ENCODE measurements at places on chromosomes 16 and 17.

GRCh38 chr17:37702598-37702997 lies 42.3 kb downstream of the HNF1B start:
- no peak for DNase-seq

DNA sequence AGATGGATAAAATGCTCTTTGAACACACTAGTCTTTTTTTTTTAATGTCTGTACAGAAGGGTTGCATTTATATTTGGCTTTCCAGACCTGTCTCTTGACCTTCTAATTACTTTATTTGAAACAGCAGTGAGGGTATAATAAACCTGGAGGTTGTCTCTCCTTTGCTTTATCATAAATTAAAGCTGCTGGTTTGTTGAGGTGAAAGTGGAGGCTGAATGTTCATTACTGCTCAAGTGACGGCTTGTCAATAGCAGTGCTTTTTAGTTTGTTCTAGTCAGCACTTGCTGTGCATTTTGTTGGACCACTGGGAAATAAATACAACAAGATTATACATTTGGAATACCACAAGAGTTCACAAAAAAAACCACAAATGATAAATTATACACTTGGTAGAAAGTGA lies 264.2 kb downstream of the IRX3 start:
- DNase-seq = no peak

- no peak for DNase-seq
Measured at GRCh38 chr16:53456625-53457024, 22.4 kb downstream of the RBL2 start.

DNA sequence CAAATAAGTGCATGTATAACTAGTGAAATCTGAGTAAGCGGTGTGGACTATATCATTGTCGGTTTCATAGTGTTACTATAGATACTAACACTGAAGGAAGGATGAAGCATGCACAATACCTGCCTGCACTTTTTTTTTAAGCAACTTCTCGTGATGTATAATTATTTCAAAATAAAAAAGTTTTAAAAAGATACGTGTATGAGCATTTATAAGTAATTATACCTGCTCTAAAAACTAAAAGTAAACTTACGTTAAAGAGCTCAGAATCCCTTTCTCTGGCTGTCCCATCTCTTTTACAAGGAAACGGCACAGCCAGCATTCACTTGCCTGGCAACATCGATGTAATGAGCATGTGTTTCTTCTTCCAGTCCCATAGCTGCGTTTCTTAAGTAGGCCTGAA lies 31.3 kb upstream of the ARL6IP1 start:
- no peak for DNase-seq

GRCh38 chr16:69204172-69204571 lies 17.2 kb downstream of the SNTB2 start:
- no peak for DNase-seq

- no peak for DNase-seq
Measured at GRCh38 chr17:41163828-41164227, 3.3 kb upstream of the KRTAP4-4 start.

DNA sequence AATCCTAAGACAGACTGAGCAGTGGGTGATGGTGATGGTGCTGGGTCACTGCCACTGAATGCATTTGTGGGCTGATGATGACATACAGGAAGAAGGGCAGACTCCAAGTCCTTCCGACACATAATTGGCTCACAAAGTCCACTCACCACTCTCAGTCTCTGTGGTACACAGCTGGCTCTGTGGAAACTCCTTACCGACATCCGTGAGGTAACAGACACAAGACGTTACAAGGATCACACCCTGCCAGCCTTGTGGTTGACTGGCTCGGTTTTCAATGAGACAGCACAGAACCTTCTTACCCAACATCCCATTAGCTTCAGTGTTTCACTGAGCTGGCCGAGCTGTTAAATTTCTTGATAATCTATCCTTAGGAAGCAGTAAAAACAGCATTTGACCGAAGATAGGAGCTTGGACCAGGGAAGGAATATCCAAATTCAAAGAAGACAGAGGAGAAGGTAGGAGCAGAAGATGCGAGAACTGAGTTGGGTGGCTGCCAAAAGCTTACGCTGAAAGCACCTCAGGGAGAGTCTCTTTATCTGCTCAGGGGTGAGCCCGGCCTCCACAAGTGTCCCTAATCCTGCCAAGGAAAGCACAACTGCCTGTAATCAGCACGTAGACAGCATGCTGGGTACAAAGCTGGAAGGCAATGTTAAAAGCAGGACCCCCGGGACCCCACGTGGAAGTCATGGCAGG lies 5.5 kb upstream of the MXRA7 start:
- DNase-seq = peak; percentile 50

- DNase-seq = no peak
Measured at GRCh38 chr17:4236456-4236855, 27.3 kb downstream of the ANKFY1 start.

- DNase-seq = peak; percentile 59
Measured at GRCh38 chr16:87874639-87875427, 5.5 kb upstream of the SLC7A5 start.

GRCh38 chr17:65913326-65913850 lies 278.5 kb downstream of the CEP112 start:
- DNase-seq = no peak

DNA sequence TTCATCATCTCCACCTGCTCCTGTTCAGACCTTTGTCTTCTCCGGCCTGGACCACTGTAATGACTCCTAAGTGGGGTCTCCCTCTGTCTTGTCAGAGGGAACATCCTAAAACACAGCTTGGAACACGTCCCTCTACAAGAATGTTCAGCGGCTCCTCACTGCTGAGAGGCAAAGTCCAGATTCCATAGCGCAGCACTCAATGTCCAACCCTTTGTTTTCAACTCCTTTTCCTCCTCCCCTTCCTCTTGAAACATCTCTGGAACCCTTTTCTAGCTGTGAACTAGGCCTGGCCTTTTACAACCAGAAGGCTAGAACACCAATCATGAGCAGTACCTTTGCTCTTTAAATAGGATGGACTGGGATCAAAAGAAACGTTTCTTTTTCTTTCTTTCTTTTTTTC lies 914 bp downstream of the C17orf50 start:
- no peak for DNase-seq

DNA sequence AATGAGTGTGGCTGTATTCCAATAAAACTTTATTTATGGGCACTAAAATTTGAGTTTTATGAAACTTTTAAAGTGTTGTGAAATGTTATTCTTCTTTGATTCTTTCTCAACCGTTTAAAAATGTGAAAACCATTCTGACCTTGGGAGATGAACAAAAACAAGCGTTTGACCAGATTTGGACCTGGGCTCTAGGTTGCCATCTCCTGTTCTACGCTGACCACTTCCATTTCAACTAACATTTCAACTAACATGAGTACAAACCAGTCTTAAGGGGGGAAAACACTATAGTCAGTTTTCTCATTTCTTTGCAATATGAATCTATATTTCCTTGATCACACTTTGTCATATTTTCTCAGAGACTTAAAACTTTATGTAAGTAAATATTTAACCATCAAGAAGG lies 118.4 kb upstream of the IRX5 start:
- DNase-seq = no peak

DNA sequence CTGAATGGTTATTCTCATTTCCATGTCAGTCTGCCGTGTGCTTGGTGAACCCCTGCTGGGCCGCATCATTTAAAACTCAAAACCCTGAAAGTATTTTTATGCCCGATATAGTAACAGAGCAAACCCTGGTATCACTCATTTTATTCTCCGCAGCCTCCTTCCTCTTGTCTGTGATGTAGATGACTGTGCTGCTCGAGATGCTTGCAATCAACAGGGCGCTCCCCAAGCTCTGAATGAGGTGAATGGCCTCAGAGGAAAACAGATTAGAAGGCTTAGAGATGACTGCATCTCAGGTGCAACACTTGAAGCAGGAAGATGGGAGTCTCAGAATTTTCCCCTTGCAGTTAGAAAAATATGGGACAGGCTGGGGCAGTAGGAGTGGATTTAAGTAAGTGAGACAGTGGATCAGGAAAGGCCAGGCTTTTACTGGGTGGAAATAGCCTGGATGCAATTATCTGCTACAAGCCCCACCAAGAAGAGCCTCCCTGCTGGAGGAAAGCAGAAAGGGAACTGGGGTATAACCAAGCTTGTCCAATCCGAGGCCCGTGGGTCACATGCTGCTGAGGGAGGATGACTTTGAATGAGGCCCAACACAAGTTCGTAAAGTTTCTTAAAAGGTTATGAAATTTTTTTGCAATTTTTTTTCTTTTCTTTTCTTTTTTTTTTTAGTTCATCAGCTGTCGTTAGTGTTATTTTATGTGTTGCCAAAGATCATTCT lies 166.9 kb downstream of the CDH13 start:
- DNase-seq = no peak

- no peak for DNase-seq
Measured at GRCh38 chr16:82741073-82741615, 114.4 kb downstream of the CDH13 start.

GRCh38 chr17:74603746-74604145 lies 11.7 kb upstream of the CD300LD start:
- DNase-seq = no peak

DNA sequence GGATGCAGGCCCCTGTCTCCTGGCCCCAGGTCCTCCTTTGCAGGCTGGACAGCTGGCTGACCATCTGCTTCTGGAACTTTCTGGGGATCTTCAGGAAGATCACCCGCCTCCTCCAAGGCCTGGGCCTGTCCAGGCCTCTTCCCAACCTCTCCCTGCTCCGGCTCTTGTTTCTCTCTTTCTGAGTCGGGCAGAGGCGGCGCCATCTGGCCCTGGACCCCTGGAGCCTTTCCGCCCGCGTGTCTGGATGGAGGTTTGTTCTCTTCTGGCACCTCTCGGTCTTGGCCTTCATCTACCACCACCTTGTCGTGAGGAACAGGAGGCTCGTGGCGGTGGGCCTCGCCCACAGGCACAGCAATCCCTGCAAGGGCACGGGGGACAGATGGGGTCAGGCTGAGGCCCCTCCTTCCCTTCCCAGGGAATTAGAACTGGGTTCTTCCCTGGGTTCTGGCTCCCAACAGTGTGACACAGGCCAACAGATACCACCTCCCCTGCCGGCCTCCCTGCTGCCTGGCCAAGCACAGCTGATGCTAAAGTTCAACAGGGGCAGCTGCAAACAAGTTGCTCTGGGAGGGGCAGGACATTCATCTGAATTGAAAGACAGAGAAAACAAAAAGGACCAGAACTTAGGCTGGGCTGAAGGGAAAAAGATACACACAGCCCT lies 13.3 kb downstream of the NDUFAF8 start:
- DNase-seq = no peak

DNA sequence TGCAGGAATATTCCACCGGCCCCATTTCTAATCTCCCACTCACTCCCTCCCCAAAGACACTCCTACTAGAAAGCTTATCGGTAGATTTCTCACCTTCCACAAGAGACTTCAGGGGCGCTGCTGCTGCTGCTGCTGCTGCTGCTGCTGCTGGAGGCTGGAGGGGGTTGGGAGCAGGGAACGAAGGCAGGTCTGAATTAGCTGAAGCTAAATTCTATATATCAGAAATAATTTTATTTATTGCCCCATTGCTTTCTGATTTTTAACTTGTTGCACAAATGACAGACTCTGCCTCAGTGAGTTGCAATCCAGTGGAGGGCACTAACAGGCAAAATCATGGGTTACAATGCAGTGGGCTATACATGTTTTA lies 25.8 kb upstream of the HLF start:
- no peak for DNase-seq

DNA sequence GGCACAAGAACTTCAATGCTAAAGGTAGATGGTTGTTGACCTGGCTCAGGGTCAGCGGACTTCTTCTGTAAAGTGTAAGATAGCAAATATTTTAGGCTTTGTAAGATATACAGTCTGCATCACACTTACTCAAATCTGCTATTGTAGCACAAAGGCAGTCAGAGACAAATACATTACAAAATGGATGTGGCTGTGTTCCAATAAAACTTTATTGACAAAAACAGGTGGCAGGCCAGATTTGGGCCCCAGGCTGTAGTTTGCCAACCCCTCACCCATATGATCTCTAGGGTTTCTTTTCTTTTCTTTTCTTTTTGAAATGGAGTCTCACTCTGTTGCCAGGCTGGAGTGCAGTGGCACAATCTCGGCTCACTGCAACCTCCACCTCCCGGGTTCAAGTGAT lies 39.5 kb upstream of the TMEM132E start:
- DNase-seq = no peak

DNA sequence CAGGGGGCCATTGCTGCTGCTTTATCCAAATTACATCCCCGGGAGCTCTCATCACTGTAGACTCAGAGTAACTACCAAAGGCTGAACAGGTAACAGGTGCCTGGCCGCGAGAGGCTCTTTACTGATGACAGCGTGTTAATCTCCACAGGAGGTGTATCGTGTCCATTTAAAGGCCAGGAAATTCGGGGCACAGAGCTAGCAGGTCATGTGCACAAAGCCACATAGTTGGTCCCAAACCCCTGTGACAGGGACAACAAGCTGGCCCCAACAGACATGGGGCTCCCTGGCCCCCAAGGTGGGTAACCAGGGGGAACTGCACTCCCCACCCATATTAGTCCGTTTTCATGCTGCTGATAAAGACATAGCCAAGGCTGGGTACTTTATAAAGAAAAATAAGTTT lies 55.3 kb upstream of the RBFOX3 start:
- no peak for DNase-seq

DNA sequence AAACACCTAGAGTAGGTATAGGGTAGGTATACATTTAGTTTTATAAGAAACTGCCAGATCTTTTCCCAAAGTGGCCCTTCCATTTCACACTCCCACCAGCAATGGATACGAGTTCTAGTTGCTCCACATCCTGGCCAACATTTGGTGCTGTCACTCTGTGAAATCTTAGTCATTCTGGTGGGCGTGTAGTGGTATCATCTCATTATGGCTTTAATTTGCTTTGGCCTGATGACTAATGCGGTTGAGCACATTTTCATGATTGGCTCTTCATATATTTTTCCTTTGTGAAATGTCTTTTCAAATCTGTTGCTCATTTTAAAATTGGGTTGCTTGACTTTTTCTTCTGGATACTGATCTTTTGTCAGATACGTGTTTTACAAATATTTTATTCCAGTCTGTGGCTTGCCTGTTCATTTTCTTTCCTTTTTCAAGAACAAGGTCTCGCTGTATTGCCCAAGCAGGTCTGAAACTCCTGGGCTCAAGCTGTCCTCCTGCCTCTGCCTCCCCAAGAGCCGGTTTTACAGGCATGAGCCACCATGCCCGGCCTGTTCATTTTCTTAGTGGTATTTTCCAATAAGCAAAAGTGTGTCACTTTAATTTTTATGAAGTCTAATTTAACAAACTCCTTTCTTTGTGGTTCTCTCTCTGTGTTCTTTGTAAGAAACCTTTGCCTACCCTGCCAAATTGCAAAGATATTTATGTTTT lies 192.4 kb downstream of the SEC14L1 start:
- no peak for DNase-seq

DNA sequence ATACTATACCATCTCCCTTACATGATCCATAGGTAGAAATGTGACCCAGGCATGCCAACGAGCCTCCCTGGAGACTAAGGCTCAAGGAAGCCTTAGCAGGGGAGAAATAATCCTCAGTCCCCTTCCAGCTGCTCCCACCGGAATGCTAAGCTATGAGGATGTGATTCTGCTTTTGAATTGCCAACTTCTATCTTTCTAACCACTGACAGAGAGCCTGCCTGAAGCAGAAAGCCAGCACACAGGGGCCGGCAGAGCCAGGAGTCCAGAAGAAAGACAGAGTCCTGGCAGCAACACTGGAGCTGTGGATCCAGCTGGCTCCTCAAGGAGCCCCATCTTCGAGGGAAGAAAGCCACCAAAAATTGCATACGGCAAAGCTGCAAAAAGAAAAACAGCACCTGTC lies 579.6 kb upstream of the CDH5 start:
- no peak for DNase-seq

GRCh38 chr17:49899191-49899485 lies 51.3 kb upstream of the TAC4 start:
- no peak for DNase-seq

Measured in stimulated activated CD8-positive, alpha-beta memory T cell treated with anti-CD3 and anti-CD28 coated beads, Interleukin-2, amount 100 ng/mL, for 48 hours (primary cell).